AG09319 (cell line): ENCODE measurements at places on chromosomes 7 and 10.

GRCh38 chr7:1196950-1197349, 35.7 kb upstream of the UNCX start:
- no peak for DNase-seq

- DNase-seq = no peak
Observed at GRCh38 chr7:107043921-107044346, 571 bp upstream of the PRKAR2B start.

DNA sequence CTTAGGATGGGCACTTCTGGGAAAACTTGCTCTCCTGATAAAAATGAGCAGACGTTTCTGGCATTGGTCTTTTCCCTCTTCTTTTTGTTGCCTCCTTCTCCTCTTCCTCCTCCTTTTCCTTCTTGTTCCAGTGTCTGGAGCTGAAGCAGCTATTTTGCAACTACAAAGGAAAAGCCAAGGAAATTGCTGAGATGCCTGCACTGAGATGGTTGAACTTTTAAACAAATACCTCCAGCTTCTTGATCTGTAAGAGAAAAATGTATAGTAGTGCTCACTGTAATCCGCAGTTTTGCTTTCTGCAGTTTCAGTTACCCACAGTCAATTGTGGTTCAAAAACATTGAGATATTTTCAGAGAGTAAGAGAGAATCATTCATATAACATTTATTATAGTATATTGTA, 7.5 kb upstream of the SND1 start:
- DNase-seq = no peak

- no peak for DNase-seq
Observed at GRCh38 chr7:4017081-4017480, 665.0 kb upstream of the FOXK1 start.

DNA sequence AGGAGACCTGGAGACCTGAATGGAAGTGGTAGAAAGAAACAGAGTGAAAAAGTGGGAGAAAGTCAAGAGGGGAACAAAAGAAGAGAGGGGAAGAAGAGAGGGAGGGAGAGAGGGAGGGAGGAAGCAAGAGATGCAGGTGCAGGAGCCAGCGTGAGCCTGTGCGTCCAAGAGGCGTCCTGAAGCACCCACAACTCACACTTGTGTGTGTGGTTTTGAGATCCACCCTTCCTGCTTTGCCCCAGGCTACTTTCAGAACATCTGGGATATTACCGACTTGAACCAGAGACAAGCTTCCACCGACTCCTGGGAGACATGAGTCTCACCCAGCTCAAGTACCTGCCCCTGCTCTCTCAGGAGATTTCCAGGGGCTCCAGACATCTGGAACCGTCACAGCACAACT, 9.8 kb downstream of the AFAP1L2 start:
- no peak for DNase-seq

DNA sequence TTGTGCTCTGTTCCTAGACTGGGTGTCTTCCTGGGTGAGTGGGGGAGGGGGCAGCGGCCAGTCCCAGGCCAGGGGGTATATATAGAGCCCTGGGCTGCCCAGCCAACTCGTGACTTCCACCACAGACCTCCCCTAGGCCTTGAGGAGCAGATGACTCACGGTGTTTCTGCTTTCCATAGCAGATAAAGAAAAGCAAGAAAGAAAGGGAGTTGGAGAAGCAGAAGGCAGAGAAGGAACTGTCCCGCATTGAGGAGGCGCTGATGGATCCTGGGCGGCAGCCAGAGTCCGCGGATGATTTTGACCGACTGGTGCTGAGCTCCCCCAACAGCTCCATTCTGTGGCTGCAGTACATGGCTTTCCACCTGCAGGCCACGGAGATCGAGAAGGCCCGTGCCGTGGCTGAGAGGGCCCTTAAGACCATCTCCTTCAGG, 10.1 kb downstream of the CALHM2 start:
- no peak for DNase-seq

DNA sequence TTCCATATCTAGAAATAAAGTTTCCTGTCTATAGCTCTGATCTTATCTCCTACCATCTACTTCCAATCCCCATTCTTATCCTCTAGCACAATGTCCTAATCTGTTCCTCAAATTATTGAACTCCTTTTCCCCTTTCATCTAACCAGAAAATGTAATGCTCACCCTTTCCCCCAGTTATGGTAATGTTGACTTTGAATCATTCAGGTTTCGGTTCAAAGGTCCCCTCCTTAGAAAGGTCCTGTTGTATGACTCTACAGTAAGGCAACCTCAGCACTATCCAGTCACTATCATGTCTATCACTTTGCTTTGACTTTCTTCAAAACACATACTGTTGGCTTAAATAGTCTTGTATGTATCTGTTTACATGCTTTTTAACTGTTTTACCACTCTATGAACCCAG, 264.2 kb upstream of the PCDH15 start:
- no peak for DNase-seq

GRCh38 chr7:130899638-130900401, 165.8 kb upstream of the KLF14 start:
- no peak for DNase-seq
